ENCODE measurements at places on chromosomes 13 and 19. TPM values are rescaled to one million over a fixed set of nuclear protein-coding genes. Genes with fewer than 3 reads are reported as not detected.

DNA sequence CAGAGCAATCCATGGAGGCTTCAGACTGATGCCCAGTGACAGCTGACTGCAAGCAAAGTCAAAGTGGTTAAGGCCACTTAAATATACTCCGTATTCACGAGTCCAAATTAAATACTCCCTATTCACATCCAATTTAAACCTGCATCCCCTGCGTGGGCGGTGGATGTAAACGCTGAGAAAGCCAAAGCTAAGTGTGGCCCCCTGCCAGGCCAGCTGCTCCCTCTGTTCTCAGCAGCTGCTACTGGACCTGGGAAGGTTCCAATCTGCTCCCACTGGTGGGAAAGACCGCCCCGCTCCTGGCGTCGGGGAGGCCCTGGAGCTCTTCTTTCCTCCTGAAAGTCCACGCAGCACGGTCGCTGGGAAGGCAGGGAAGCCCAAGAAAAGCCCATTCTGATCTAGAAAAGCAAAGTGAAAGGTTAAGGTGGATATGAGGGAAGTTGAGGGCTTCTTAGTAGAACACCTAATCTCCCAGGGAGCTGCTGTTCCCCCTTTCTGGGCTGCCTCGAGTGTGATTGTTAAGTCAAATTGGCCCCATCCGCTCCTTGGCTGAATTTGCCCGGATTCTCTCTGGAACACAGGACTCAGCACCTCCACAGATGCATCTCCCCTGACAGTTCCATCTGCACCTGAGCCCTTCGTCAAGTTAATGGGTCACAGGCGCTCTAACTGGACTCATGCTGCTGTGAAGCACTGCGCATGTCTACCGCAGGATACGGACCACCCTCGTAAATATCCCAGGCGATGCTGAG, 205.5 kb downstream of the USP12 start:
- no peak for ATAC-seq

Gene RAX2
- total RNA-seq, result not detected

GRCh38 chr19:13764821-13765394, 586 bp downstream of the MRI1 start:
- ATAC-seq, result peak; percentile 14

DNA sequence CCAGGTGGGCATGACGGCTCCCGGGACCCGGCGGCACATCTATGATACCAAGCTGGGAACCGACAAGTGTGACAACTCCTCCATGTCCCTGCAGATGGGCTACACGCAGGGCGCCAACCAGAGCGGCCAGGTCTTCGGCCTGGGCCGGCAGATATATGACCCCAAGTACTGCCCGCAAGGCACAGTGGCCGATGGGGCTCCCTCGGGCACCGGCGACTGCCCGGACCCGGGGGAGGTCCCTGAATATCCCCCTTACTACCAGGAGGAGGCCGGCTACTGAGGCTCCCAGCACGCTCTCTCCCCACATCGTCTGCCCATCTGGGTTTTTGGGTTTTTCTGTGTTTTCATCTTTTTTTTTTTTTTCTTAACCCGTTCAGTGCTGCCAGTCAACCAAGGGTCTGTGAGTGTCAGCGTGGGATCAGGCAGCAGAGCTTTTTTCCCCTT, 2.3 kb upstream of the ABCA7 start:
- ATAC-seq, result no peak

Gene ZNF382
- total RNA-seq, result 0.72 TPM

GRCh38 chr19:44891016-44891882, at the start of gene TOMM40:
Gene TOMM40, plus strand, starts transcription at chr19:44891254. Its CDS starts 162 bp downstream, at chr19:44891416.
- peak; percentile 90 for ATAC-seq

- no peak for ATAC-seq
These were observed 12.7 kb upstream of the PTBP1 start for GRCh38 chr19:784541-784940.

Gene IL4I1
- not detected for total RNA-seq

- ATAC-seq, result no peak
These were observed 5.5 kb downstream of the RAB11B start for GRCh38 chr19:8395621-8396082.

- ATAC-seq, result no peak
These were observed 321.2 kb downstream of the DIAPH3 start for GRCh38 chr13:59842507-59842906.

- ATAC-seq, result no peak
These were observed 3.3 kb upstream of the SLC15A1 start for GRCh38 chr13:98755729-98756128.

Gene U2AF2
- 108 TPM for total RNA-seq

DNA sequence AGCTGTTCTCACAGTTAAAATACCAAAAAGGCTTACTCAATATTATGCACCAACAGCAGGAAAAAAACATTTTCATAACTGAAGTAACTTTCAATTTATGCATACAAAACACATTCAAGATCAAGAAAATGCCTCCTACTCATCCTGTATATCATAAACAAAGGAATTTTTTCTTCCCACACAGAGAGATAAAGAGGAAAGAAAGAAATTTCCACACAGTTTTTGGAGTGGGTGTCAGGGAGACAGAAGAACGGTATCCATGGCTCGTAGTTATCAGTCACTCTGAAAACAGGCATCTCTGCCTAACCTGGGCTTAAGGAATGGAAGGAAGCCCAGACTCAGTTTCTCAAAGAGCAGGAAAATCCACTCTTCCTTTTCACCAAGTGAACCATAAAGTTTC, 92.4 kb upstream of the SIAH3 start:
- ATAC-seq, result no peak

DNA sequence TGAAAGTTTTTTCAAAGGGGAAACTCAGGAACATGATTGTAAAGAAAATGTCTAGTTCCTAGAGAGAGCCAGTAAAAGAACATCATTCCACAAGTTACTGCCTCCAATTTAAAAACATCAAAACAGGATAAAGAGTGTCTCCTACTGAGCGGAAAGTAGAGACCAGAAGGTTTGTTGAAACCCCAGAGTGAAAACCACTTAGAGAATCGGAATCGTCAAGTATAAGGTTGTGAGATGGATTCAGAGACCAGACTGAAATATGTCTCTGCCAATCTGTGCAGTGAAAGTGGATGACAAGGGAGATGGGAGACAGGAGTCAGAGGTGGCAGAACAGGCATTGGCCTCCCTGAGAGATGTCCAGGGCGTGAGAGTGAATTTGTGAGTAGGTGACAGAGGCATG, 133.4 kb downstream of the GPC6 start:
- ATAC-seq, result no peak

- peak; percentile 14 for ATAC-seq
These were observed 11.3 kb upstream of the ZBTB7A start for GRCh38 chr19:4077800-4078684.

DNA sequence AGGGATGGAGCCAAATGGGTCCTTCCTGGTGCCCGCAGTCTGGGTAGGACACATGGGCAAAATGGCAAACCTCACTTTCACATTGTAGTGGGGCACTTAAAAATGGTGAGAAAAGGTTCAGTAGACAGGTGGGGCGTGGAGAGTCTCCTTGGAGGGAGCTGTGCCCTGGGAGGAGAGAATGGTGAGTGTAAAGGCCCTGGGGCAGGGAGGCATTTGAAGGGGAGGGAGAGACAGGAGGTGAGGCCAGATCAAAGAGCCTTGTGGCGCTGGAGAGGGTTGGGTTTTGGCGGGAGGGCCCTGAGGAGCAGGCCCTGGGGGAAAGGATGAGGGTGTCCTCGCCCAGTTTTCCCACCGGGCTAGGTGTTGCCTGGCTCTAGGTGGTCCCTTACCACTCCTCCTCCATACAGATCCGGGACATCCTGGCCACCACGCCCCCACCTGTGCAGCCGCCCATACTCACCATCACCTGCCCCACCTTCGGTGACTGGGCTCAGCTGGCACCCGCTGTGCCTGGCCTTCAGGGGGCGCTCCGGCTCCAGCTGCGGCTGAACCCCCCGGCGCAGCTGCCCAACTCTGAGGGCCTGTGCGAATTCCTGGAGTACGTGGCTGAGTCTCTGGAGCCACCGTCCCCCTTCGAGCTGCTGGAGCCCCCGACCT, 6.3 kb downstream of the MAP1S start:
- ATAC-seq, result no peak

Gene EXOC3L2
- 1.1 TPM for total RNA-seq

Gene STOML3
- total RNA-seq, result not detected

Gene ZNF229
- total RNA-seq, result 1.1 TPM

GRCh38 chr13:95771905-95772304, 95.0 kb downstream of the DNAJC3 start:
- no peak for ATAC-seq

- ATAC-seq, result no peak
These were observed 62.3 kb downstream of the DOCK9 start for GRCh38 chr13:98915563-98915962.

DNA sequence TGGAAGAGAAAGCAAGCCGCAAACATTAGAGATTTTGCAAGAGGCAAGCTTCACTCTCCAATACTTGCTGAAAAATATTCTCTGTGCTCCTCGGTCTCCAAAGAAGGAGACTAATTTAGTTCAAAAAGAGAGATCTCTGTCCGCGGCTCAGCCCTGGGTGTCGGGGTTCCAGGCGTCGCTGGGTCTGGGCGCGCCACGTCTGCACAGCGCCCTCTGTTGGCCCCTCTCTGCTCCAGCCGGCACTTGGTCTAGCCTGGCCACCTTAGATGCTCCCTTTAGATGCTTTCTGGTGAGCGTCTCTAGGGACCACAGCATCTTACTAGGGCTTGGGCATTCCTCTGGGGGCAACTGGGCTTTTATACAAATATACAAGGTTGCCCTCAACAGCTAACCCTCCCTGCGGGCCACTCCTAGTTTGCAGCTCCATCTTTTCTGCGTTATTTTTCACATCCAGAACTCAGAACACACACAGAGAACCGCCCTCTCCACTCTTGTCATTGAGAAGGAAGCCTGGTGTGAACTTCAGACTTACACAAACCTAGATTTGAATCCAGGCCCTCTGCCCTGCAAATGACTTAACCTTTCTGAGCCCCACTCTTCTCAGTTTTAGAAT, 78.3 kb downstream of the CYSLTR2 start:
- peak; percentile 78 for ATAC-seq

- ATAC-seq, result no peak
These were observed 32.0 kb downstream of the RUBCNL start for GRCh38 chr13:46355088-46355468.

DNA sequence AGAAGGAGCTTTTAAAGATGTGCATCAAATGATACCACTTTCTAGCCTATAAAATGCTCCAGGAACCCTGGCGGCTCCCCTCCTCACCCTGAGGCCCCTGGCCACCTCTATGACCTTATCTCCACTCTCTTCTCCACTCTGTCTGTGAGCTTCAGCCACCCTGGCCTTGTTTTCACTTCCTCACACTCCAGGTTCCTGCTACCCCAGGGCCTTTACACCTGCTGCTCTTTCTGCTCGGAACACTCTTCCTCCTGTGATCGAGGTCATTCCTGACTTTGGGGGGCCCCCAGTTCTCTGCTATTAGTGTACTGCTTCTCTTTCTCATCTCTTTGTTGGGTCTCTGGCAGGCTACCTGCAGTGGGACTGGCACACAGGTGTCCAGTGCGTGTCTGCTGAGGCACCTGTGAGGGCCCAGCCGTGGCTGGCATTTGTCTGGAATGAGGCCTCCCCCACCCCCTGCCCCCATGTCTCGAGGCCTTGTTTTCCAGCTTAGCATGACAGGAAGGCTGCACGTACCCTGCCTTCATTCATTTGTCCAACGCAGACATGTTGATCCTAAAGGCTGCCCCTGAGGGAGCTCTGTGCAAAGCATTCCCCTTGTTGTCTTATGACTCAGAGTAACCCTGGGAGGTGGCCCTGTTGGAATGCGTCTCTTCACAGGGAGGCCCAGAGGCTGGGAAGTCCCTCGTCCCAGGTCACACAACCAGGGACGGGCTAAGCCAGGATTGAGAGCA, 2.3 kb downstream of the DDA1 start:
- peak; percentile 6 for ATAC-seq

Gene ACER1
- total RNA-seq, result 1.8 TPM

- ATAC-seq, result no peak
These were observed 12.8 kb downstream of the KPNA3 start for GRCh38 chr13:49779721-49780120.

- ATAC-seq, result no peak
These were observed 1.3 kb downstream of the NCLN start for GRCh38 chr19:3186891-3187661.

DNA sequence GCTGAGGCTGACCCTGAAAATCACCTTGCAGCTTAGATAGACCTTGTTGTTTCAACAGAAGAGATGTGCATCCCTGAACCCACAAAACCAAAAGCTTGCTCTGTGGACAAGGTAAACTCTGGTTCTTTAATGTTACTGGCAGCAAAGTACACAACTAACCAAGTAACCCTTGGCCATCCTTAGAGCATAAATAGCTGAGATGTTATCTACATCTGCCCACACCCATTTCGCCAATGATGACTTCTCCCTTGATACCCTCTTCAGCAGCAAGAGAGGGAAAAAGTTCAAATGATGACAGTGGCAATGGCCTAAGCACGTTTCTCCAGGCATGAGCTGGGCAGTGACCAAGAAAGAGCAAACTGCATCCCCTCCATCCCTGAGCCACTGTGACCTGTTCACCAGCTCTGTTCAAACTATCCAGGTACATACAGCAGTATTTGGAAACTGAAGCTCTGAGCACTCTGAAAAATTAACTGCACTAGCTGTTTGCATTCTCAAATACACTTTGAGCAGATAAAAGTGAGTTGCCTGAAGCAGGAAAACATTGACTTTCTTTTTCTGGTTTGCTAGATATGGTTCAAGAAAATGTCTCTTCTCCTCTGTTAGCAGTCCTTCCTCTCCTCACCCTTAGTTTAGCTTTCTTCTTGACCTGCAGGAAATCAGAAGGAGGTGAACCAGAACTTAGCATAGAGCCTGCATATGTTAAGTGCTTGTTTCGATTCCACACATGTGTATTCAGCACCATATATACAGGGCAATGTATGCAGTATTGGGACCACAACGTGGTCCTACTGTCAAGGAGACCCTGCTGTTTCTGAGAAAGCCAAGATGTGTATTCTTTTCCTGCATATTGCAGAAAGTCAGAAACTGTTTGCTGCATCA, 231.7 kb downstream of the FOXO1 start:
- ATAC-seq, result no peak

Gene FFAR1
- total RNA-seq, result not detected

DNA sequence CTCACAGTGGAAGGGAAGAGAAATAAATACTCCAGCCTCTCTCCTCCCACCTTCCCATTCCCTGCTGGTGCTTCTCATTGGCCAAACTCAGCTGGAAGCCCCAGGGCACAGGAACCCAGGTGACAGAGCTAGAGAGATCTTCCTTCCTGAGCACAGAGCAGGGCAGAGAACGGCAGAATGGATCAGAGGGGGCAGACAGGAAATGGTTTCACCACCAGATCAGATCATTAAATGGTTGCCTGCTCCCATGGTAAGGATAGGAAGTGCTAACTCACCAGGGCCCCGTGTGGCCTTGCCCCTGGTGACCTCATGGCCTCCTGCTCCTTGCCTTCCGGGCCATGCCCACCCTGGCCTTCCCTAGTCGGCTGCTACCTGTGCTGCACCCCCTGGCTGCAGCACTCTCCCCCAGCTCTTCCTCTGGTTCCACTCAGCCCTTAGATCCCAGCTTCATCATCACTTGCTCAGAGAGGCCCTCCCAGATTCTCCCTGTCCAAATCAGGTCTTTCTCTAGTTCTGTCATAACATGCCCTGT, 108.7 kb downstream of the DPF1 start:
- no peak for ATAC-seq

Gene LPAR6
- 71.7 TPM for total RNA-seq

- no peak for ATAC-seq
These were observed 128.8 kb upstream of the ARGLU1 start for GRCh38 chr13:106696719-106697118.

GRCh38 chr13:71751073-71751472, 115.9 kb downstream of the DACH1 start:
- ATAC-seq, result no peak
